ENCODE measurements at places on chromosomes 7 and 10.

DNA sequence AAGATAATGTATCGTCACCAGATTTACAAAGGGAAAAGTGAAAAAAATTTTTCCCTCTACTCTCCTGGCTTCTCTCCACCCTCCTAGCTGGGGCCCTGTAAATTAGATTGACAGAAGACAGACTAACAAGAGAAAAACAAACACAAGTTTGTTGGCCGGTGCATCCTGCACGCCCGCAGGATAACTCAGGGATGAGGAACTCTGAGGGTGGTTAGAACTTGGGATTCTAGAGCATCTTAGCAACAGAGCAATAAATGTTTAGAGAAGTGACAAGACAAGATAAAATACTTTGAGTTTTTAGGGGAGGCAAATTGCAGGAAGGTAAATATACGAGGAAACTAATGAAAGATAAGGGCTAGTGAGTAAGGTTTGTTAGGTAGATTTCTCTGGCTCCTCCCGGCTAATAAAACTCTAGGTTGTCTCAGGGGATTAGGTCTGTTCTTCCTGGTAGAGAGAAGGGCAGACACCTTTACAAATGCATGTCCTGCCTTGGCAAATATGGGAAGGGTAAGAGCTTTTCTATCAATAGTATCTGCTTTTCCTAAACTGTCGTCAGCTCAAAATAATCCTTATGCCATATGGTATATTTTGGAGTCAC lies 4.3 kb upstream of the UCN3 start:
- no peak for DNase-seq

DNA sequence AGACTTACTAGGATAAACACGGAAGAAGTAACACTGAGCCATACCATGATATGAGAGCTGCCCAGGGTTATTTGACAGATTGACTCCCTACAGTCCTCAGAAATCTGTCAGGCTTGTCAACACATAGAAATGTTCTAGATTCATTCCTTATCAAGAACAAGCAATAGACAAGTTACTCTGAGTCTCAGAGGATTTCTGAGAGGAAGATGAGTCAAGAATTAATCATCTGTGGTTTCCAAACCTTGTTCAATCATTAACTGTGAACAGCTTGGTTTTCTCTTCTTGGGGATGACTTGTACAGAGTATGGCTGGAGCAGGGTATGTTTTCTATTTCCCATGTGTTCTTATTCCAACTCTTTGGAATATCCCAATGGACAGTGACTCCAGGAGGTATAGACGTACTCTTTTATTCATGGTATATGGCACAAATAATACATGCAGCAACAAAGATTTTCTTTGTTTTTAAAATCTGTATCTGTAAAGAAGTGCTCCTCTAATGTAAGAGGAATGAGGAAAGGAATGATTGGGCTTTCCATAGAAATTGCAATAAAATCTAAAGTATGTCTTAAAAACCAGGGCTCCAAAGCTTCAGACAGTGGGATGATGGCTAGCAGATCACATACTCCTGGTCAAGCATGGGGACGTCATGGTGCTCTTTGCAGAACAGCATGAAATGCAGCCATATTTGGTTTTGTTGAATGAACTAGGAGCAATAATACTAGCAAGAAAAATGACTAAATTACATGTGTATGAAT lies 11.9 kb upstream of the SFR1 start:
- DNase-seq, result peak; percentile 14

- DNase-seq, result no peak
These were observed 202.5 kb downstream of the ADARB2 start for GRCh38 chr10:1534820-1535219.

DNA sequence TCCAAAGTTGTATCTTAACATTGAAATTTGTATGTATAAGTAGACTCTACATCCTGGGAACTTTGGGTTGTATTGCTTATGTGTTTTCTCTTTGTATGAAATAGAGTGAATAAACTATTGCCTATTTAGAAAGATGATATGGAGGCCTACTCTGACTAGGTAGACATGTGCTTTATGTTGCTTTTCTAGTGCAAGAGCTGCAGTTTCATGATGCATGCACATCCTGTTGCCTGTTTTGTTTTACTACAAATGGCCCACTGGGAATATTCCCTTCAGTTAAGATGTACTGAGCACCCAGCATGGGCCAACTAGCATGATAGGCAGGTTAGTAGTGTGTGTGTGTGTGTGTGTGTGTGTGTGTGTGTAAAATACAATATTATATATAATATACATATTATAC lies 282.1 kb upstream of the LRGUK start:
- DNase-seq, result no peak

- no peak for DNase-seq
These were observed 176.8 kb upstream of the FERD3L start for GRCh38 chr7:19322002-19322401.

DNA sequence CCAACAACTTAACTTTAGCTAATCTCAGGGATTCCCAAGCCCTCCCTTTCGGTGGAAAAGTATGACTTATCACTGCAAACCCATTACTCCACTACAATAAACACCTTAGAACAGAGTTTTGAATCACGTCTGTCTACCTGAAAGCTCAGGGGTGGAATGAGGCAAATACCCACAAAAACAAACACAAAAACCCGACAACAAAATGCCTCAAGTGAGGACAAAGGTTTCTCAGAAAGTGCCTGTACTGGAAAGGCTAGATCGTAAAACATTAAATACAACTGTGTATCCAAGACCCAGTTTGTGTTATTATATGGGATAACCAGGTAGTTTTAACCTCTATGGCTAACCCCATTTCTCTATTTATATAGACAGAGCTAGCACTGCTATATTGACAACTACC lies 26.0 kb downstream of the MKRN1 start:
- DNase-seq, result no peak

DNA sequence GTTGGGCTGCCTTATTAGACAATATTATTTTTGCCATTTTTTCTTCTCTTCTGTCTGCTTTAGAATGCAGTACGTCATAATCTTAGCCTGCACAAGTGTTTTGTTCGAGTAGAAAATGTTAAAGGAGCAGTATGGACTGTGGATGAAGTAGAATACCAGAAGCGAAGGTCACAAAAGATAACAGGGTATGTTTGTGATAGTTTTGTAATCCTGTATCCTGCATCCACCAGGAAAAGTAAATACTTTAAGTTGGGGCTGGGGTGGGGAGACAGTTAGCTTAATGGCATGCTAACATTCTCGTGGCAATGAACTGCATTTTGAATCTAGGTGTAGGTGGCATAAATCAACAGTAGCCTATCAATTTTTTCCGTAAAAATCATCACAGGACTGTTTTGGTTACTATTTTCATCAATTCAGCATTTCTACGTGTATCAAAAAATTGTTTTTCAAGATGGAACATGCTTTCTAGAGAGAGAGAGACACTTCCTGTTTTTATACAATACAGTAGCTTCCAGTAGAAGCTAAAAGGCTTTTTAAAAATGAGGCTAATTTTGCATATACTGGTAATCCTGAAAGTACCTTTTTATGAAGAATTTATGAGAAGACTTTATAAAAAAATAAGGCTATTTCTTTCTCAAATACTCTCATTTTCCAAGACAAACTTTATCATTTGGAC lies 247.5 kb downstream of the FOXP2 start:
- DNase-seq, result no peak

- no peak for DNase-seq
These were observed 12.7 kb upstream of the BTBD16 start for GRCh38 chr10:122258136-122259074.

GRCh38 chr7:133047321-133047720 lies 34.6 kb downstream of the CHCHD3 start:
- no peak for DNase-seq

- DNase-seq, result no peak
These were observed 129.5 kb downstream of the PLXNA4 start for GRCh38 chr7:132446666-132447278.

DNA sequence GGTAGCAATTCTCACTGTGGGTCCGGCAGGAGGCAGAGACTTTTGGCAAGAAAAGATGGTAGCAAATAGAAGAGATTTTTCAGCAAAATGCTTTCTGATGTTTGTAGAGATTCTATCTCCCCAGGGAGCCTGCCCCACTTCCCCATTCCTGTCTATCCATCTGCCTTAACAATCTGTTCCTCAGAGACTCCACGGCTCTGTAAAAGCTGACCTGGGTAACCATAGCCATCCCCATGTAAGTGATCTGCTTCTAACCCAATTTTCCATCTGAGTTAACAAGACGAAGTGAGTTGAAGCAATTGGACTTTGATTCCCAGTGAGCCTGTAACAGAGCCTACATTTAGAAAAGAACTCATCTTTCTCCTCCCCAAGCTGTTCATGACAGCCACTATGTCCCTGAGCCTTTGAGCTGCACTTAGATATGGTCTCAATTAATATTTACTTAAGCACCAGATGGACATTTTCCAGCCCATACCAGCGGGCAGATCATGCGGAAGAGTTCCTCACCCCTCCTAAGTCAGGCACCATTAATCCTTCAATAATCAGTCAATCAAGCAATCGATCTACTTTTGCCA lies 896.1 kb downstream of the CCSER2 start:
- DNase-seq, result no peak

GRCh38 chr7:71695186-71695585 lies 563.2 kb downstream of the GALNT17 start:
- no peak for DNase-seq

DNA sequence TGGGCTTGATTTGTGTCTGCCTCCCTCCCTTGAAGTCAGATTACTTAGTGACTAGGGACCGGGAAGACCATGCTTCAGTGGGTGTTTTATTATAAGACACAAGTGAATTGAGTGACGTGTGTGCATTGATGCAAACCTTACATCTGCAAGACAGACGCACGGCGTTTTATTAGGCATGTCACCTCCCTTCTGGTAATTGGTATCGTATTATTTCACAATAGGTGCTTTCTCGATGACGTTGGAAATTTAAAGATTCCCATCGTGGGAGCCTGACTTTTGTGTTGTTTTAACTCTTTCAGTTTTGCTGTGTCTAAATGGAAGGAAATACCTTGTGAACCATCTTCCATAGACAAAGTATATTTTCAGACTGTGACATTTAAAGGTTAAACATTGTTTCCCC lies 132.6 kb downstream of the INSYN2A start:
- no peak for DNase-seq

- no peak for DNase-seq
These were observed 56.7 kb downstream of the NHLRC2 start for GRCh38 chr10:113911113-113911512.

DNA sequence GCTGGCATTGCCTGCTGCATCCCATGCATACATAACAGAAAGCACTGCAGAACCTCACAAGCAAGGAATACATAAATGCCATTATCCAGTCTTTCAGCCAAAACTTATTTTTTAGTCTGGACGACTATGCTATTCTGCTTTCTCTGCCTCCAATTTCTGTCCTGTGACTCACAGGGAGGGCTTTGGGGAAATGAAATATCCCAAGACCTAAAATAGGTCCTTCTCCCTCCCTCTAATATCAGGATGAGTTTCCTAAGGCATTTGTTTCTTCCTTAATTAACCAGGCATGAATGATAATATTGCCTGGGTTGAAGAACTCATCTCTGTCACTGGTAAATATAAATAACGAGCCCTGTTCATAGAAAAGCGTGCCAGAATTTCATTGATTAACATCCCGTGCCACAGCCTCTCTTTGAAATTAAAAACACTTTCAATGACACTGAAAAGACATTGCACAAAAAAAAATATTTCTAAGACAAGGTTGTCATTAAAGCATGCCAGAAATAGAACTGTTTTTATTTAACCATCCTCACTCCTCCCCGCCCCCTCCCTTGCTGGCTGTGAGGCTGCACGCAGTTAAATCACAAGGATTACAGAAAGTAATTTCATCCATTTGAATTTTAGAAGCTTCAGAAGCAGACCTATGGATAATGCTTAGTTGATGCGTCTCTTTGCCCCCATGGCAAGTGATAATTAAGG lies 103.0 kb upstream of the ANKRD1 start:
- no peak for DNase-seq

GRCh38 chr10:86968271-86968993 lies at the start of gene ADIRF:
Gene ADIRF (plus strand): TSS chr10:86968482. CDS start chr10:86968545, 63 bp downstream.
- DNase-seq, result no peak

- no peak for DNase-seq
These were observed 860.9 kb downstream of the XPNPEP1 start for GRCh38 chr10:109062371-109062770.

- DNase-seq, result no peak
These were observed 47.5 kb downstream of the NDUFB2 start for GRCh38 chr7:140744005-140744404.

Data from CD14-positive monocyte (primary cell).